ENCODE measurements at places on chromosomes 2 and 18. TPM values are rescaled to one million over a fixed set of nuclear protein-coding genes. Genes with fewer than 3 reads are reported as not detected.

DNA sequence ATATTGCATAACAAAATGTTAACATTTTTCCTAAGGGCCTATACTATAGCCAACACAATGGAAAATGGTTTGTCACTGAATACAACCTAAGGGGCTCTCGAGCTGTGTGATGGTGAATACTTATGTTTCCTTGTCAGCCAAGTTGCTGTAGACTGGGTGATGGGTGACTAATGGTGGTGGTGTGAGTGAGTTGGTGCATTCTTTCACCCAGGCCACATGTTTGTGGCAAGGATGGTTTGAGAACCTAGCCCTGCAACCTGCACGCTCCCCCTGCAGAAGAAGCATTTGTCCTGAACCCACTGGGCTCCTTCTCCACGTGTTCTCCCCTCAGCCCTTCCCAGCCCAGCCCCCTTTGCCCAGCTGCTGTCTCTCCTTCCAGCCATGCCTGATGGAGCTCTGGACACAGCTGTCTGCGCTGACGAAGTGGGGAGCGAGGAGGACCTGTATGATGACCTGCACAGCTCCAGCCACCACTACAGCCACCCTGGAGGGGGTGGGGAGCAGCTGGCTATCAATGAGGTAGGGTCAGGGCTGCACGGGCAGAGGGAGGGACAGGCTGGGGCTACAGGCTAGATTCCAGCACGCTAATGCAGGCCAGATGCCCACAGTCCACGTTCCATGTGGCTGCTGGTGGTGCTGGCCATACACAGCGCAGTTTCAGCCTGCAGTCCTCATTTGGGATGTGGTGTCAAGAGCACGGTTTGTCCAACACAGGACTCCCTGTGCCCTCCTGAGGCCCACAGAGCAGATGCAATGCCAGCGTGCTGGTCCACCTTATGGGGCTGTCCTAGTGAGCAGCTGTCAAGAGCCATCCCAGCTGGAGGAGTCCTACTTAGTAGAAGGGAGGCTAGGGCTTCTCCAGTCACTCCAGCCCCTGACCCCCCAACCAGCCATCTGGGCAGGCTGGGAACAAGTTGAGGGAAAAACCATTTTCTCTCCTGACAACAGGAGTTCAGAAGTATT lies 65.4 kb downstream of the FAM168B start:
- DNase-seq, result no peak

DCDC2C gene
- total RNA-seq, result not detected

- DNase-seq, result no peak
Measured at GRCh38 chr2:217920879-217921603, 81.8 kb downstream of the TNS1 start.

GPR17 gene
- not detected for total RNA-seq

NEU4 gene
- not detected for total RNA-seq

DNA sequence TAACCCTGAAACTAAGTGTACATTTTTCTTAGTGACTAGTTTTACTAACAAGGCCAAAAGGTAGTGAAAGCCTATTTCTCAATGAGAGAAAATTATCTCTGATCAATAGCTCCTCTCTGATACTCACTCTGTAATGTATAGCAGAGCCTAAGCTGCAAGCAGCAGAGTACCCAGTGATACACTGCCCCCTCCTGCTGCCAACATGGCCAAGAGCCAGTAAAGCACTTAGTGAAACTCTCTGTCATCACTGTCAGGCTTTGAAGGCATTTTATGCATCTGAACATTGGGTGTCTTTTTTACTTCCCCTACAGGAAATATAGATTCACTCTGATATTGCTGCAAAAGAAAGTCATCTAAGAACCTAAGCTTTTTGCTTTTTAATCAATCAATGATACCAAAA lies 784.1 kb upstream of the CDH7 start:
- no peak for DNase-seq

GRCh38 chr2:121365061-121365460 lies 80.1 kb upstream of the TFCP2L1 start:
- DNase-seq, result no peak

DNA sequence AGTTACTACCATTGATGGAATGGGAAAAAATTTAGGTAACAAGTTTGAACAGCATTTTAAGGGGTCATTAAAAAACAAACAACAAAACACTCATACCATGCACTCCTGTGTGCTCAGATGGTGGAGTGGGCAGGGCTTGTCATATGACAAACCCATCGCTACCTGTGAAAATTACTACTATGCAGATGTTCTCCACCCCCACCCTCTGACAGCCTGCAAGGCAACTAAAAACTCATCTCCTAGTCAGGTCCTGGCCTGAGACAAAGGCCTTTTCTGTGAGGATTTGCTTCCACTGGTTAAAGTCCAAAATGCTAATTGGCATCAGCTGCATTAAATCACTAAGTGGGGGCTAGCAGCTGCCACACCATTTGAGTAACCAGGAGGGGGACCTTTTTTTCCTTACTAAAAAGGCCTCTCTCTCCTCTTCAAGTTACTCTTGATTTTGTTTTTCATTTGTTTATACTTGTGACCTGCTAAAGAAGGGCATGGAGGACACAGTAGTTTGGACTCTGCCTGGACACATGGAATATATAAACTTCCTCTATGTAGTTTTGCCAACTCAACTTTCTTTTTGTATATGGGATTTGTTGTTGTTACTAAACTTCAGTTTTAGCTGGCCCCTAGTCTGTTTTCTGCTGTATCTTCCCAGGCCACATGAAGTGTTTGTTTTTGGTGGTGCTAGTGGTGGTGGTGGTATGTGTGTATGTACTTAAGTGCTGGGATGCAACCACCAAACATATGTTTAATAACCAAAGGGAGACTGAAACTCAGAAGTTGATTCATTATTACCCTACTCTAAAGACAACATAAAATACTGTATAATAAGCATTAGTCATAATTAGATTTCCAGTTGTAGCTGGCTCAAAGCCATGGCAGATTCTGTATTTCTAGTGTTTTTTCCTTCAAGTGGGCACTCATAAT lies 121.3 kb downstream of the MAP4K4 start:
- no peak for DNase-seq

KCNIP3 gene
- total RNA-seq, result 5.1 TPM

DNA sequence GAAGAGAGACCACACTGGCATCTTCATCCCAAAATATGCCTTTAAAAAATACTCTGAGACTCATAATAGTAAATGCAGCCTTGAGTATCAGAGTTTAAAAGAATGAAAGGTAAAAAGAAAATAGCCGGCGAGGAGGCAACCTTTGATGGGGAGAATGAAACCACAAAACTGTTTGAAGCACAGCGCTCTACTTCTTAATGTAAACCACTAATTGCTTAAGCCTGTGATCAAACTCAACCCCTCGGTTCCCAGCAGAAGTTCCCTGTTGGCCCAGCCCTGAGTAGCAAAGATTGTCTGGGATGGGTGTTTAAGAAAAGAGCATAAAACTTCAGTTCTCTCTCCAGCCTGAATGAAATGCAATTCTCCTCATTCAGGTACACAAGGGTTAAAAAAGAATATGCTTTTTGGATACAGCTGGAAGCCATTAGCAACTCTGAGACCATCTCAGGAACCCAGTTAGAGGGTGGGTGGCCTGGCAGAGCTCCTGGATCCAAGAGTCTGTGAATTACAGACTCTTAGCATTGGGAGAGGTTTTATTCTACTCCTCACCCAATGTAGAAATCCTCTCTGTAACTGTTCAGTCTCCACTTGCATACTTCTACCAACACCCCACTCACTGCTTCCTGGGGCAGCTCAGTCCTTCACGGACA lies 44.8 kb downstream of the VIT start:
- no peak for DNase-seq

DNA sequence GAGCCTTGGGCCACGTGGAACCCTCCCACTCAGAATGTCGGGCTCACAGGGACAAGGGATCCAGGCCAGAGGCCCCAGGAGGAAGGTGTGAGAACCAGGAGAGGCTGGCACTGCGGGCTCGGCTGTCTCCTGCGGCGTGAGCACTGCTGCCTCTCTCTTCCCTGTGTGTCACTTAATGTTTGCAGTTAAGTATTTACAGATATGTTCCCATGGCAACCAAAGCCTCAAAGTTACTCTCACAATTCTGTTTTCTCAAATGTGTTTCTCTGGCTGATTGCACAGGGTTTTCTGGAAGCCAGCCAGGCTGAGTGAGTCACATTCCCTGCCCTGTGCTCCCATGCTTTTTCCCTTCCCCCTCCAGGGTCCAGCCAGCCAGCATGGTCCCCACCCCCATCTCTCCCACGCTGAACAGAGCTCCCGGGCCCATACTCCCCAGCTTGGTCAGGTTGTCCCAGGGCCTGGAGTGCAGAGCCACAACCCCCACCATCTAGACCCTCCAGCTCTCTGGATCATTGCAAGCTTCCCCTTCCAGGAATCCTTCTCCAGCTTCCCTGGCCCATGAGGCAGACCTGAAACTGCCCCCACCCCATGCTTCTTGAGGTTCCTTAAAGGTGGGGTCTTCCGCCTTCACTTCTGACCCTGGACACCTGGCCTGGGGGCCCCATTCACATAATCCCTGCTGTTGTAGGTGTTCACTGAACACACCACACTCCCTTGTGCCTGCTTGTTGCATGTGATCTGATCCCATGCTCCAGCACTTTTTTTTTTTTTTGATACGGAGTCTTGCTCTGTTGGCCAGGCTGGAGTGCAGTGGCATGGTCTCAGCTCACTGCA lies 265.9 kb downstream of the CELF4 start:
- peak; percentile 98 for DNase-seq

- DNase-seq, result peak; percentile 88
Measured at GRCh38 chr18:11994703-11995444, 13.6 kb downstream of the IMPA2 start.

- DNase-seq, result no peak
Measured at GRCh38 chr2:216562696-216563435, 64.2 kb downstream of the RPL37A start.

- DNase-seq, result no peak
Measured at GRCh38 chr18:27956001-27956640, 220.8 kb downstream of the CDH2 start.
